ENCODE measurements at places on chromosomes 12 and 14.

DNA sequence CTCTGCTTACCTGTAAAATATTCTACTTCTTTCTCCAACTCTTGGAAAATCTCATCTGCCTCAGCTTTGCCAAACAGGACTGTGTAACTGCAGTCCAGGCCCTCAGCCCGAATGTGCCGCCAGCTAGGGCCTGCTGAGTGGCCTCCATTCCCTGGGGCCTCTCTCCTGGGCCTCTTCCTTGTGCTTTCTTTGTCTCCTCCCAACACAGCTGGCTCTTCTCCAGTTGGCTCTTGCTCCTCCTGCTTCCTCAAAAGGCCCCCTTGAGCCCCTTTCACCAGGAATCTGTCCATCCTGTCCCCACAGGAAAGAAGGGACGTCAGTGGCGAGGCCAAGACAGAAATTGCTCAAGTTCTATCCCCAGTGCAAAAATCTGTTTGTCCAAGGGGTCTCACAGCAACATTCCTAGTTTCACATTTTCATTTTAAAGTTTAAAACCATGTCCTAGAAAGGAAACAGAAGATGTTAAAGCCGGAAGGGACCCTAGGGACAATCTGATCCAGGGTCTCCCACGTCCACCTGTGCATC, 713 bp downstream of the ALKBH2 start:
- DNase-seq = no peak

DNA sequence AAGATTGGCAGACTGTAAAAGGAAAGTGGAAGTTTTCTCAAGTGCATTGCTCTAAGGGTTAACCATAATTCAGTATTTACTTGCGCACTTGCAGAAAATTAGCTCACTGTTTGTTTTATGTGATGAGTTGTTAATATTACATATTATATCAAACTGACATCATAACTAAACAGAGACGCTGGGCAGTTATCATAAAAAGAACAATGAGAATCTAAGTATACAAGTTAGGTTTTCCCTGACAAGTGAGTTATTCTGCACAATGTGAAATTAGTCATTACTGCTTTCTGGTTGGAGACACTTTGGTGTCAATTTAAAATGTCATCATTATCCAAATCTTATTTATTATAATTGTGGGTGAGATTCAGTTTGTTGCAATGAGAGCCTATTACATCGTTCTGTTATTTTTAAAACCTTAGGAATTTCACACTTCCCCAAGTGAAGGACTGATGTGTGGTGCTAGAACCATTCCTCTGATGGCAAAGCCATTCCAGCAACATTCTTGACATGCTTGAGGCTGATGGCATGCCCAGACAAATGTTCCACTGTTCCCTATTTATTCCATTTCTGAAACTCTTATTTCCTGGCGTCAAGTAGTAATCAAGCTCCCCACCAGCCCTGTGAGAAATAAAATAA, 90.1 kb upstream of the FLRT2 start:
- no peak for DNase-seq

GRCh38 chr14:49306152-49306751, 279.9 kb downstream of the RPS29 start:
- no peak for DNase-seq

- no peak for DNase-seq
Measured at GRCh38 chr12:4393211-4393610, 13.7 kb upstream of the FGF23 start.

- no peak for DNase-seq
Measured at GRCh38 chr12:13071305-13072280, 27.4 kb downstream of the FAM234B start.

DNA sequence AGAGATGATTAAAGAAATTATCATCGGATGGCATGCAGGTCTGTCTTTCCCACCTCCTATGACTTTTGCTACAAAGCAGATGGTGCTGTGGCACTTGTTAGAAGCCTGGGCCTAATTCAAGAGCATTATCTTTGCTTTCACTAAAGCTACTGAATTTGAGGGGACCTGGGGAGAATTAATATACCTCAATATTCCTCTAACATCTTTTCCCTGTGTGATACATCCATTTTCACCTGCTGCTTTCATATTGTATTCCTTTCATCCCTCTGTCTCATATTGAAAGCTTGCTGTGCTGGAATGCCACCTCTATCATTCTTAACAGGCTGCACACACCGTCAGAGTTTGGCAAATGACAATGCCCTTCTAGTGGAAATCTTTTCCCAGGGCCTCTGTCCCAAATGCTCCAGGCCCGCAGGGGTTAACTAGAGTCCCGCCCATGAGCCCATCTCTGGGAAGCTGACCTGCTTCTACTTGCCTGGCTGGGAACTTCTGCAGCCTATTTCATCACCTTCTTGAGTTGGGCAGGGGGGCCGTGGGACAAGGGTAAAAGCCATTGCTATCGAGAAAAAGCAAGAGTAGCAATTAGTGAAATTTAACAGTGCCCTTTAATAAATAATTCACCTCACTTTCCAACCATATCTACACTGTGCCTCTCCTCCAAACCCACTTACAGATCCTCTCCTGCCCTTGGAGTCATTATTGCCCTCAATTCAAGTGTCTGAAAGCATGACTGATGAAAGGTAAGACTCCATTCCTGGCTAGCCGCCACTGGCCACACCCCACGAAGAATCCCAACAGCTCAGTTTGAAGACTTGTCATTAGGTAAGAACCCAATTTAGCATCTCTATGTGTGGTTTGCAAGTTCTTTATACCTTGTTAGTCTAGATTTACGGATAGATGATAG, 126.7 kb upstream of the BTG1 start:
- DNase-seq = no peak

- peak; percentile 45 for DNase-seq
Measured at GRCh38 chr14:72781561-72782508, 112.1 kb downstream of the DPF3 start.

GRCh38 chr12:98532687-98533304, 17.4 kb downstream of the TMPO start:
- no peak for DNase-seq

GRCh38 chr14:101929096-101929495, 35.3 kb upstream of the DYNC1H1 start:
- DNase-seq = no peak

GRCh38 chr12:116749884-116750283, 11.8 kb downstream of the RNFT2 start:
- DNase-seq = no peak

GRCh38 chr12:11701433-11701832, 52.0 kb downstream of the ETV6 start:
- no peak for DNase-seq

DNA sequence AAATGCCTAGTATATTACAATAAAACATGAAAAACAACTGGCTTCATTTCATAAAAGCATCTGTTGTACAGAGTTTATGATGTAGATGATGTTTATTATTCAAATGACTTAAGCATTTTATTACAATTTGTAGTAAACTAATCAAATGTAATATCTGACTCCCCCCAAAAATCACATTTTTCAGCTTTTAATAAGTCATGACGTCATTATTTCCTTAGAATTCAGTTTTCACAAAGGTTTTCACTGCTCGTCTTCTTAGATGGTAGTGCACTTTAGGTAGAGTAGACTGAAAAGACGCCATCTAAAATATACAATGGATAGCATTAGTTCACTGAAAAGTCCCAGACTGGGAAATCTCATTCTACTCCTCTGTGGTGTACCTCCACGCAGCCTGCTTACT, 181.5 kb downstream of the ACSS3 start:
- DNase-seq = no peak

- no peak for DNase-seq
Measured at GRCh38 chr14:74945261-74945851, 10.0 kb downstream of the PGF start.

GRCh38 chr12:65755596-65755978, 68.7 kb upstream of the HMGA2 start:
- DNase-seq = no peak

DNA sequence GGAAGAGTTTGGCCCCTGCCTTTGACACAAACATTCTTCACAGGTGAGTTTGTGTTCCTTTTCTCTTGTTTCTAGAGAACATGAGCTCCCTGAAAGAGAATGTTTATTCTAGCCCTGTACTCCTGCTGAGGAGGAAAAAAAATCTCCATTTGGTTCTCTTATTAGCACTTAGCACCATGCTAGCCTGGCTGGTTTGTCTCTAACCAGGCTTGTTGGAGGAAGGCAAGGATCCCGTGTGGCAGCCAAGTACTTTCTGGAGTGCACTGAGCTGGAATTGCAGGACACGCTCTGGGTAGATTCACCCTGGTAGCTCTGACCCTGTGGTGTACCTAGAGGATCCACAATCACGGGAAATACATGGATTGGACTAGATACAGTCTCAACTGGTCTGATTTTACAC, 41.9 kb downstream of the KCNA1 start:
- no peak for DNase-seq

DNA sequence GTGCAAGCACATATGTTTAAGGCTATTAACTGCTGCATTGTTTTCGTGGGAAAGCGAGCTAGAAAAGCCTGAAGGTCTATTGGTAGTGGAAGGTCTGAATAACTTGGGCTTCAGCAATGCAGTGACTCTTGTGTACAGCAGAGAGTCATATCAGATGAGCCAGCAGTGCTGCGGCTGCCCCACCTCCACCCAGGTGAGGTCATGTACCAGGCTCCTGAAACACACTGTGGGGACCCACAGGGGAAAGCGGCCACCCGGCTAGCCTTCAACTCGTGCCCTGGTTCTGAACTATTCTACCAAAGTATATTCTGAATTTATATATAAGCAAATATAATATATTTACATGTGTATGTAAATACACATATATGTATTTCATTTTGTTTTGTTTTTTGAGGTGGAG, 12.7 kb upstream of the RAN start:
- DNase-seq = no peak

DNA sequence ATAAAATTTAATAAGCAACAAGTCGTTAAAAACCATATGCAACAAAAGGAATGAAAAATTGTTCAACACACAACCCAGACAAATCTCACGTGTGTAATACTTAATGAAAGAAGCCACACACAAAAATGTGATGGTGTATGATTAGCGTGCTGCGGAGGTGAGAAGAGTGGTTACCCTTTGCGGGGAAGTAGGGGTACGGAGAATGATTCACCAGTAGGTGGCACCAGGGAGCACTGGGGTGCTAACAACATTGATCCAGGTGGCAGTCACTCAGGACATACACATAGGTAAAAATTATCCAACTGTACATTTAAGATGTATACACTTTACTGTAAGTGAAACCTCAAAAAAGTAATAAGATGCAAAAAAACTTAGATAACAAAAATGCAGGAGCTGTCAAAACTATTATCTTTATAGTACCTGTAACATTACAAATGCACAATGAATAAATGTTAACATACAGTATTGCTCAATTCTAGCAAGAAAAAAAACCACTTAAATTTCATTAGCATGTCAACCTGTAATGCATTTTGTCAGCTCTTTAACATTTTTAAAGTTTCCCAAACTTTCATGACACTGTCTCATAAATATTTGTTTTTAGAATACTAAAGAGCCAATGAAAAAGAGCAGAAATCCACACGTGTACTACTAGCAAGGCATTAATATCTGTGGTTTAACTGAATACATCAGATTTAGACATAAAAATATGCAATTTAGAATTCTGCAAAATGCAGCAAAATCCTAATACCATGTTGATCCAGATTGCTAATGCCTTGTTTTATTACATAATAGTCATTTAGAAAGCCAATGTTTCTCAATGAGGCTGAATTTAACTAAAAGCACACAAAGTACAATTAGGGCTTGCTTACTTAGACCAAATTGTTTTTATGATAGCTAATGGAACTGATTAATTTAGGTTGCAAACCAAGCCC, 46.7 kb downstream of the TMCC3 start:
- DNase-seq = no peak

- DNase-seq = no peak
Measured at GRCh38 chr14:61864329-61864898, 102.2 kb downstream of the SNAPC1 start.

- peak; percentile 83 for DNase-seq
Measured at GRCh38 chr12:25694072-25694471, 141.0 kb upstream of the LMNTD1 start.

- no peak for DNase-seq
Measured at GRCh38 chr14:73613419-73613963, 1.2 kb downstream of the ACOT6 start.

GRCh38 chr14:102120888-102121287, 18.8 kb upstream of the WDR20 start:
- DNase-seq = no peak

DNA sequence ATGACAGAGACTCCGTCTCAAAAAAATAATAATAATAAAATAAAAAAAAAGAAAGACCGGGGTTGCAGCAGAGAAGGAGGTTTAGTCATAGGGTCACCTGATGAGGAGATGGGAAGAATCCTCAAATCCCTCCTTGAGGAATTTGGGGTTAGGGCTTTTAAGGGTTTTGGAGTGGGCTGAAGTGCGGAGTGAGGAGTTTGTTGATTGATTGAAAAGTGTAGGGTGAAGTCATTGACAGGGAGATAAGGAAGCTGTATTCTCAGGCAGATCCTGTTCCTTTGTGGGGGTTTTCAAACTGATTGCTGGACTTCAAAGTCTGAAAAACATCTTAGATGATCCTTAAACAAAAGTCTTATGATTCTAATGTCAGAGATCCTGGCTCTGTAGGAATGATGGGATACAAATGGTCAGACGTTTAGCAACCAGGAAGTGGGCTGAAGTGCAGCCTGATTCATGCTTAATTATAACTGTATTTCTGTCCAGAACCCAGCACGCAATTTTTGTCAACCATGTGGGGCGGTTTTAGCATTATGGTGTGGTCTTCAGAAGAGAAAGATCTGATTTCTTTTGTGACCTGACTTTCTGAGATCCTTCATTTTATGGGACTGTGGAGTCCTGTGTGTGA, 16.0 kb downstream of the FNTB start:
- no peak for DNase-seq

DNA sequence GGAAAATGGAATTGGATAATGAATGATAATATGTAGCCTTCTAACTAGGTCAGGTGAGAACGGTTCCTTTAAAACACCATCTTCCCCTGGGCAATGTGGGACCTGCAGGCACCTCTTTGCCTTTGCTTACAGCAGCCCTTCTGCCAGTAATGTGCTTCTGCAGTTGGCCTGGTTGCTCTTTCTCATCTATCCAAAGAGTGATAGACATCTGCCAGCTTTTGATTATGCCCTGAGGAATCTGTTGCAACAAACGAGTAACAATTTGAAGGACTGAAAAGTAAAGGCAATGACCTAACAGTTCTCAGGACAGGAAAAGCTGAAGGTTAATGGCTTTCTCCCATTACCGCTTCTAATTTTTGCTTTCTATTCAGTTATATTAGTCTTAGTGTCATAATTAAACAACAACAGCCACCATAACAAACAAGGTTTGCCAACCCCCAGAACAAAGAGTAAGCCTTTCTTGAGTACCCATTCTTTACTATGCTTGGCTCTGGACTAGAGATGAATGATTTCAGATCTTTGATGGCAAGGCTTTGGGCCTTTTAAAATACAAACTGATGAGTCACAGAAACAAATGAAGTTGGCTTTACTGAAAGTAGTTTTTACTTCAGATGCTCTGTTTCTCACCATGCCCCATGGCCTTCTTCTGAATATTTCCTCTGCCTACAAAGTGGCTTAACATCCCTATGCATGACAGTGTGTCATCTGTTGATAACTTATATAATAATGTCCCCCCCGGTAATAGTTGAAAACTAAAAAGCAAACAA, 76.1 kb upstream of the KRR1 start:
- DNase-seq = peak; percentile 13

DNA sequence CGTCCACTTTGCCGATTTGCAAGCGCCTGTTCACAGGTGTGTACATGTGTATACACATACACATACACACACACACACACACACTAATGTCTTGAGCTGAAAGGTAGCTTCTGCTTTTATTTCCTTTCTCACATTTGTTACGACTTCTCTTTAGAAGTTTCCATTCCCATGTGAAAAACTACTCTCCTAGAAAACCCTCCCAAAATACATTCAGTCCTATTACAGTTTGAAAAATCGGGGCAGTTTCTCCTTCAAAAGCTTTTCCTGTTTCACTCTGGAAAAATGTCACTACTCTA, 3.9 kb downstream of the BLTP3B start:
- no peak for DNase-seq

- DNase-seq = no peak
Measured at GRCh38 chr14:58138714-58139482, 13.1 kb downstream of the ARMH4 start.

Data from amniotic stem cell (primary cell).